ENCODE measurements at places on chromosomes 1 and 21.

GRCh38 chr1:111372336-111372965, 55.1 kb downstream of the OVGP1 start:
- no peak for DNase-seq

GRCh38 chr1:156433602-156434001, 64.6 kb downstream of the RHBG start:
- DNase-seq = no peak

GRCh38 chr1:163471779-163472650, 150.3 kb downstream of the NUF2 start:
- no peak for DNase-seq

GRCh38 chr1:156591432-156592157, at the start of gene NAXE:
Gene NAXE, plus strand, starts transcription at chr1:156591776. Its CDS starts 29 bp downstream, at chr1:156591805.
- DNase-seq = peak; percentile 76

- no peak for DNase-seq
Measured at GRCh38 chr1:203273869-203274602, 31.3 kb upstream of the BTG2 start.

GRCh38 chr1:216181590-216181989, 241.7 kb downstream of the USH2A start:
- no peak for DNase-seq

- no peak for DNase-seq
Measured at GRCh38 chr1:113809670-113810602, 2.3 kb downstream of the RSBN1 start.

DNA sequence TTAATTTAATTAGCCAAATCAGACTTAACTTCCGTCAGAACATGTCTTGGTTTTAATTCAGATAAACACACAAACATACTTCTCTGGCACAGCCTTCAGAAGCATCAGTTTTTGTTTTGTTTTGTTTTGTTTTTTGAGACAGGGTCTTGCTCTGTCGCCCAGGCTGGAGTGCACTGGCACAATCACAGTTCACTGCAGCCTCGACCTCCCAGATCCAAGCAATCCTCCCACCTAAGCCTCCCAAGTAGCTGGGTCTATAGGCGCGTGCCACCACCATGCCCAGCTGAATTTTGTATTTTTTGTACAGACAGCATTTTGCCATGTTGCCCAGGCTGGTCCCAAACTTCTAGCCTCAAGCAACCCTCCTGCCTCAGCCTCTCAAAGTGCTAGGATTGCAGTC, 34.7 kb downstream of the MDM4 start:
- DNase-seq = no peak

GRCh38 chr1:208192995-208193394, 51.2 kb downstream of the PLXNA2 start:
- no peak for DNase-seq

DNA sequence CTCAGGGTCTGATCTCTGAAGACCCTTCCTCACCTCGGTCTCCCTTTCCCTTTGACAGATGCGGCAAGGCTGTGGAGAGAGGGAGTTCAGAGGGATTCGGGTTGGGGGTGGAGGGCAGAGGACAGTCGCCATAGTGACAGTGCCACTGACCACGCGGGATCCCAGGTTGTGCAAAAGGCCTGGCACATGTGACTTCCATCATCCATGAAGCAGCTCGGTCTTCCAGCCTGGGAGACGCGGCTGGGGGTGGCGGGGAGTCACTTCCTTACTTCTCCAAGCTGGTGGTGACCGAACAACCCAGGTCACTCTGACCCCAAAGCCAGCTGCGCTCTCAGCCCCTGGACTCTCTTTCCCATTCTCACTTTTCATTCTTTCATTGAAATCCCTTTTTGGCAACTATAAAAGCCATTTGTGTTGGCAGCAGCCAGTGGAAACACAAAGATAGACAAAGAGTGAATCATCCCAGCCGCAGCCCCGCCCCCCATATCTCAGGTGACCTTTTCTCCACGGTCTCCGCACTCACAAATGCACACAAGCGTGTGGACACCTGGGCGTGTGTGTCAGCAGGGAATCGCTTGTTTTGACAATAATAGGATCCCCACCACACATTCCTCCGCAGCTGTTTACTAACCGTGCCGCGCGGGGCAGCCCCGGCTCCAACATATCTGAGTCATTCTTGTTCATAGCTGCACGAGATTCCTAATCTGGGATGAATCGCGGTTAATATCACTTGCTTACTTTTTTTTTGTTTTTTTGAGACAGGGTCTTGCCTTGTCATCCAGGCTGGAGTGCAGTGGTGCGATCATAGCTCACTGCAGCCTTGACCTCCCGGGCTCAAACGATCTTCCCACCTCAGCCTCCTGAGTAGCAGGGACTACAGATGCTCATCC, 68.3 kb downstream of the DHRS3 start:
- DNase-seq = no peak

GRCh38 chr1:242718967-242719366, 194.5 kb upstream of the PLD5 start:
- DNase-seq = no peak

DNA sequence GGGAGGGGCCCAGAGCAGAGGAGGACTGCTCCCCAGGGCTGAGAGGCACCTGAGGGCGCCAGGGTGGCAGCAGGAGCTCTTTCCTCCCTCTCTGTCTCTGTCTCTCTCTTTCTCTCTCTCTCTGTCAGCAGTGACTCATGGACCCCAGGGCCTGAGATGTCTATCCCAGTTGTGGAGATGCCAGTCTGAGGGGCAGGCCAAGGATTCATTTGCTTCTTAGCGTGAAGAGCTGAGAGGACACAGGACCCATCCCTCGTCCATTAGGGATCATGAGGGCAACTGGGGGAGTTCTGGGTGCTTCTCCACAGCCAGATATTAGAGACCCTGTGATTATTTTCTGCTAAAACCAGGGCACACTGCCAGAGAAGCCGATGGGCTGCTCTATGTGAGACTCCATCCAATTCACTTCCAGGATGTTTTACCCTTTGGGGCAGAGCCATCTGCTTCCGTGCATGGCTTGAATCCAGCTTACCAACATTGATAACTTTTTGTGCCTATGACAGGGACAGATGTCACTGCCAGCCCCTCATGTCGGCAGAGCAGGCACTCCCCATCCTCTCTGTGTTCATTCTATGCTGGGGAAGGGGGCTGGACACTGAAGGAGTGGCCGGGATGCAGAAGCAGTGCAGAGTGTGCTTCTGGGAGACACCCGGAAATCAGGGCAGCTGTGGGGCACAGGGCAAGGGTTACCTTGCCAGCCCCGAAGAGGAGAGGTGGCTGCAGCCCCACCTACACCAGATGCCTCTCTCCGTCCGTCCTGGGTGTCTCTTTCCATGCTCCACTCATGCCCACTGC, 4.1 kb upstream of the PCBP3 start:
- DNase-seq = no peak

DNA sequence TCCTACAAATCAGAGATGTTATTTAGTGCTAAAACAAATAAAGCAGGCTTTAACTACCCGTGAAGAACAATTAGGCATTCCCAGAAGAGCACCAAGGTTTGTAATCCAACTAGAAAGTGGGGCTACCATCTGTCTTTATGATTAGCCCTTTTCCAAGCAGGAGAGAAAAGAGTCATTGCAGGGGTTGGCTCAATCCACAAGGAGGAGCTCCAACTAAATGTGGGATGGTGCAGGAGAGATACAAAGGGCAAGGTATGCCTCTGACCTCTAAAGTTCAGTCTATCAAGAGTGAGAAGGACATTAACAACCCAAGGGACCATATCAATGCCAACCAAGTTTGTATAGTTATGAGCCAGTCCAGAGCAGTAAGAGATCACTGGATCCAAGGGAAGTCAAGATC, 382.7 kb upstream of the DUSP10 start:
- DNase-seq = no peak
